ENCODE measurements at places on chromosomes 11 and 22. TPM values are rescaled to one million over a fixed set of nuclear protein-coding genes. Genes with fewer than 3 reads are reported as not detected.

The OLFML1 gene
- 1.8 TPM for total RNA-seq

- no peaks in the 10 kb centered on the region for H3K27me3 ChIP-seq
- H3K4me1 ChIP-seq, result 0 out of 2 replicates have a peak, but pooled peaks cover 3% of the 10 kb centered on the region
- H3K36me3 ChIP-seq, result no peaks in the 10 kb centered on the region
- DNase-seq, result no peak
Observed at GRCh38 chr22:23673050-23673620, 17.7 kb upstream of the RGL4 start.

DNA sequence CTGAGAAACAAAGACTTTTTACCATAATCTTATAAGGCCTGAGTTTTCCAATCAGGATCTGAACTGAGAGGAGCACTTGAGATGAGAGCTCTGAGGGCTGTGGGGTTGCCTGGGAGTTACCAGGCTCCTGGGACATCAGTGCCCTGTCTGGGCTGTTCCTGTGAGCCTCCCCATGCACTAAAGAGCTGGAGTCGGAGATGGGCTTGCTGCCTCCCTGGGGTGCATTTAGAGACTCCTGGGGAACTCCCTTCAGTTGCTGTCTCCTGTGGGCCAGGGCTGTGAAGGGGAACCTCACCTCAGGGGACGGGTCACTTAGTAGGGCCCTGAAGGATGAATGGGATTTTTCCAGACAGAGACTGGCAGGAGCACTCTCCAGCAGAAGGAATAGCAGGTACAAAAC lies 33.3 kb downstream of the KCNC1 start:
- H3K4me3 ChIP-seq, result no peak overlapping the region
- H3K27ac ChIP-seq, result no peak overlapping the region
- 0 out of 2 replicates have a peak, but pooled peaks cover 4% of the 10 kb centered on the region for H3K4me1 ChIP-seq
- no peak for DNase-seq
- no peaks in the 10 kb centered on the region for H3K27me3 ChIP-seq

DNA sequence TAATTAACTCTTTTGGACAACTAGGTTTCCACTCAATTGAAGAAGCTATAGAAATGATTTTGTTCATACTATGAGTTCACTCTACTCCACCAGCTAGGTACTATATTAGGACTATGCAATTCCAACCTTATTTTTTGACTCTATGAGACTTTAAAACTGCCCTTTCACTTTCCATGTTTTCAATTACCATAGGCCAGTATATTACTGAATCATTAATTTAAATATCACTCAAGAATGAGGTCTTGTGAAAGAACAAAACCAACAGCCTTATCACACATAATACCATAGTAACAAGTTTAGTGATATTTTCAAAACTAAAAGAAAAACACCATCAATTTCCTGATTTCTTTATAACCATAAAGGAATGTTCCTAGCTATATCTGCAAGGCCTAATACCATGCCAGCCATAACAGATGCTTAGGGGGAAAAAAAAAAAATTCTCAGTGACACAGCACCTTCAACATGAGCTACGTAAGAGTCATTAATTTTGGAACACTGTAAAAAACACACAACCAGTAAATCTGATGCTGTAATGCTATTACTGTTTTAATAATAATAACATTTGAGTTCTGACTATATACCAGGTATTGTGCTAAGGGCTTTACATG lies 6.1 kb downstream of the DCUN1D5 start:
- no peak overlapping the region for H3K4me3 ChIP-seq
- H3K27ac ChIP-seq, result no peak overlapping the region
- no peak for DNase-seq

The ST14 gene
- 298 TPM for total RNA-seq

The FDXACB1 gene
- total RNA-seq, result 4.3 TPM

- H3K27me3 ChIP-seq, result no peaks in the 10 kb centered on the region
- no peaks in the 10 kb centered on the region for H3K36me3 ChIP-seq
- no peak overlapping the region for H3K4me3 ChIP-seq
Observed at GRCh38 chr22:35961480-35962295, 66.9 kb downstream of the RBFOX2 start.

- no peaks in the 10 kb centered on the region for H3K27me3 ChIP-seq
- H3K27ac ChIP-seq, result no peak overlapping the region
- no peaks in the 10 kb centered on the region for H3K36me3 ChIP-seq
- H3K4me3 ChIP-seq, result no peak overlapping the region
- H3K4me1 ChIP-seq, result peaks cover 19% of the 10 kb centered on the region
Observed at GRCh38 chr22:45450921-45451651, 37.6 kb downstream of the RIBC2 start.

DNA sequence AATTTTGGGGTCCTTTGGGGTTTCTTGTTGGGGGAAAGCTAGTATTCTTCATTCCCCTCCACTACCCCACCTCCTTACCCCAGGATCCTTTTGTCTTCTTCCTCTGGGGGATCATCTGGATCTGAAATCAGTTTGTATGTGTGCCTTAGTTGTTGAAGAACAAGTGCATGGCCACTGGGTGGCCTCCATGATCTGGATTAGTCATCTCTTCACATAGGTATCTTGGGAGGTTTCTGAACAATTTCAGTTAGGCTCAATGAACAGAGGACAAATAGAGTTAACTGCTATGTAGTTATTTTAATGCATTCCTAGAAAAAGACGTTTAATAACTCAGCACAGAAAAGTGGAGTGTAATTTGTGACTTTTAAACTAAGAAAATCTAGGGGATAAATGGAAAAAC lies 7.1 kb upstream of the VWA5A start:
- H3K27ac ChIP-seq, result no peak overlapping the region
- DNase-seq, result peak; percentile 50
- no peak overlapping the region for H3K4me3 ChIP-seq
- no peaks in the 10 kb centered on the region for H3K4me1 ChIP-seq
- H3K27me3 ChIP-seq, result no peaks in the 10 kb centered on the region

The TMEM45B gene
- total RNA-seq, result 60.0 TPM

DNA sequence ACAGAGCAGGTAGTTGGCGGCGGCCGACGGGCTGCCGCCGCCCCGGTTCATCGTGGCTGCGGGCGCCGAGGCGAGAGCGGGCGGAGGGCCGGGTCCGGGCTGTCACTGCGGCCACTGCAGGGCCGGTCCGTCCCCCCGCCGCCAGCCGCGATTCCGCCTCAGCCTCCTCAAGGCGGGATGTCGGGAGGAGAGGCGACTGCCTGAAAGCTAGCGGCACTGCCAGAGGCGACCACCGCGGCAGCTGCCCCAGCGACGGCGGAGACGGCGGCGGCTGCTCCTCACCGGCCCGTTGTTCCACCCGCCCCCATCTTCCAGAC lies 234 bp downstream of the SESN3 start:
- peaks cover 7% of the 10 kb centered on the region for H3K4me1 ChIP-seq
- no peaks in the 10 kb centered on the region for H3K27me3 ChIP-seq
- peak overlapping the region; percentile 86 for H3K4me3 ChIP-seq
- no peak overlapping the region for H3K27ac ChIP-seq
- no peak for DNase-seq
- H3K36me3 ChIP-seq, result no peaks in the 10 kb centered on the region

The LIPT2 gene
- 10.5 TPM for total RNA-seq
